Naive thymus-derived CD4-positive, alpha-beta T cell (primary cell): ENCODE measurements at places on chromosomes 12 and 14. TPM values are rescaled to one million over a fixed set of nuclear protein-coding genes. Genes with fewer than 3 reads are reported as not detected.

DNA sequence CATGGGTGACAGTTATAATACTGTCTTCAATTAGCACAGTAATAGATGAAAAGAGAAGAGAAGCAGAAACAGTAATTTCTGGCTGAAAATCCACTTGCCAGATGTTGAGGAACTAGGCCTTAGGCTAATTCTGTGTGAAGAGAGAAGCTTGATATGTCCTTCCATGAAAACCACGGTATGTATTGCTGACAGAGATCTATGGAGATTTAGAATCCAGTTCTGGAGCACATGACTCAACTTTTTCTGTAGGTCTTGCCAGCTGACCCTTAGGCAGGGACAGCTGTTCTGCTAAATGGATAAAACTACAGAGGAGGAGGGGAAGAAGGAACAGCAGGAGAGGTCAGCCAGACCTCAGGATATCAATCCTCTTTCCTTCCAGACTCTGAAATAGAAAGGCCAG lies 211.5 kb downstream of the PRKD1 start:
- H3K27me3 ChIP-seq: no peaks in the 10 kb centered on the region
- no peaks in the 10 kb centered on the region for H3K4me1 ChIP-seq
- H3K36me3 ChIP-seq: no peaks in the 10 kb centered on the region

DNA sequence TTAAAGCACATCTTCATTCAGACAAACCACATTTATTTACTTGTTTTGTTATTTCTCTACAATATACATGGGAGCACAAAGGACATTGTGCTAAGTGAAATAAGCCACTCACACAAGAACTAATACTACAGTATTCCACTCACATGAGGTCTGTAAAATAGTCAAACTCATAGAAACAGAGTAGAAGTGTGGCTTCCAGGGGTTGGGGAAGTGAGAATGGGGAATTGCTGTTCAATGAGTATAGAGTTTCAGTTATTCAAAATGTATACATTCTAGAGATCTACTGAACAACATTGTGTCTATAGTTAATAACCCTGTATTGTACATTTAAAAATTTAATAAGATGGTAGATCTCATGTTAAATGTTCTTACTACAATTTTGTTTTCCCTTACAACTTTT lies 88.8 kb downstream of the ATXN7L3B start:
- no peaks in the 10 kb centered on the region for H3K4me1 ChIP-seq
- H3K36me3 ChIP-seq: no peaks in the 10 kb centered on the region
- no peak overlapping the region for H3K4me3 ChIP-seq
- H3K27me3 ChIP-seq: no peaks in the 10 kb centered on the region
- H3K27ac ChIP-seq: no peak overlapping the region

- DNase-seq: no peak
- H3K27ac ChIP-seq: no peak overlapping the region
- H3K27me3 ChIP-seq: no peaks in the 10 kb centered on the region
- no peaks in the 10 kb centered on the region for H3K36me3 ChIP-seq
- no peak overlapping the region for H3K4me3 ChIP-seq
- H3K4me1 ChIP-seq: no peaks in the 10 kb centered on the region
Measured at GRCh38 chr14:58738189-58738836, 100.6 kb downstream of the DACT1 start.

DNA sequence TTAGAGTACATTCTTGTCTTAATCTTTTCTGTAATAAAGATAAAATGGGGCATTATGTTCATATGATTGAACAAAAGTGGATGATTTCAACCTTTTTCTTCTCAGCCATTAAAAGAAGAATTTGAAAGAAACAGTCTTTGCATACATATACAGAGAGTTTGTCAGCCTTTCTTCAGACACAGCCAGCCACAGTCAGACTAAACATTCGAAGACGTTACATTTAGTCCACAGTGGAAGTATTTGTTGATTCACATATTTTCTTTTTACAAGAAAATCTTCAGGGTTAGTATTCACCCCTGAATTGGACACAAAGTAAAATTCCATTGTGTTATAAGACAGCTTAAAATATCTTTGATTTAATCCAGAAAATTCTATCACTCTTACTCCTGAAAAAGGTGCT lies 36.2 kb downstream of the ETV6 start:
- DNase-seq: no peak
- H3K27ac ChIP-seq: no peak overlapping the region
- H3K27me3 ChIP-seq: no peaks in the 10 kb centered on the region
- H3K4me3 ChIP-seq: no peak overlapping the region
- H3K4me1 ChIP-seq: peaks cover 8% of the 10 kb centered on the region

GRCh38 chr12:115088995-115089841 lies 405.2 kb upstream of the TBX3 start:
- no peaks in the 10 kb centered on the region for H3K36me3 ChIP-seq
- DNase-seq: no peak
- no peak overlapping the region for H3K27ac ChIP-seq
- no peaks in the 10 kb centered on the region for H3K4me1 ChIP-seq

DNA sequence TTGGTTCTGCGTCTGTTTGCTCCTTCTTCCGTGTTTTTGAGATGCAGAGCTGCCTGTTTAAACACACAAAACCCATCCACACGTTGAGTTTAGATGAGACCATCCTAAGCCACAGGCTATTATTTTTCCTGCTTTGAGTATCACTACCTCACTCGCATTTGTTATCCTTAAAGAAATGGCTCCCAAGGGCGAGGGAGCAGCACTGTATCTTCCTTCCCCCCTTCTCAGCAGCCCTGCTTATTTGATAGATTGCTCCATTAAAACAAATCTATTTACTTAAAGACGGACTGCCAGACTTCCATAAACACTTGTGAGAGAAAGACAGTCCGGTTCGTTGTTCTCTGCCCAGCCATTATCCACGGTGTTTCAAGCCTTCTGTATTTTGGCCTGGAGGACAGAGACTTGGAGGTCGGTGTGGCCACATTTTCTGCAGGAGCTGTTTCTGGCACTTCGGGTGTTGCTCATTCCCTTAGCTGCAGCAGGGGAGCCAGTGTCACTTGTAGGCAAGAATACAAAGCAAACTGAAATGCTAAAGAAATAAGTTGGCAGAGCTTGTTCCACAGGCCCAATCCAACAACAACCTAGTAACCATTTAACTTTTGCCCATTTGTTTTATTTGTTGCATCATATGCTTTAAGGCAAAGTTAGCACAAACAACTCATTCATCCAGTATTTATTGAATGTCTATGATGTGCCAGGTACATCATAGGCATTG lies 275.4 kb downstream of the TTC6 start:
- H3K4me3 ChIP-seq: no peak overlapping the region
- H3K4me1 ChIP-seq: no peaks in the 10 kb centered on the region
- H3K36me3 ChIP-seq: no peaks in the 10 kb centered on the region
- H3K27ac ChIP-seq: no peak overlapping the region
- no peaks in the 10 kb centered on the region for H3K27me3 ChIP-seq

- H3K27ac ChIP-seq: no peak overlapping the region
- H3K4me1 ChIP-seq: no peaks in the 10 kb centered on the region
- H3K27me3 ChIP-seq: no peaks in the 10 kb centered on the region
- no peak overlapping the region for H3K4me3 ChIP-seq
- no peak for DNase-seq
Measured at GRCh38 chr12:14272956-14273912, 92.2 kb upstream of the ATF7IP start.

DNA sequence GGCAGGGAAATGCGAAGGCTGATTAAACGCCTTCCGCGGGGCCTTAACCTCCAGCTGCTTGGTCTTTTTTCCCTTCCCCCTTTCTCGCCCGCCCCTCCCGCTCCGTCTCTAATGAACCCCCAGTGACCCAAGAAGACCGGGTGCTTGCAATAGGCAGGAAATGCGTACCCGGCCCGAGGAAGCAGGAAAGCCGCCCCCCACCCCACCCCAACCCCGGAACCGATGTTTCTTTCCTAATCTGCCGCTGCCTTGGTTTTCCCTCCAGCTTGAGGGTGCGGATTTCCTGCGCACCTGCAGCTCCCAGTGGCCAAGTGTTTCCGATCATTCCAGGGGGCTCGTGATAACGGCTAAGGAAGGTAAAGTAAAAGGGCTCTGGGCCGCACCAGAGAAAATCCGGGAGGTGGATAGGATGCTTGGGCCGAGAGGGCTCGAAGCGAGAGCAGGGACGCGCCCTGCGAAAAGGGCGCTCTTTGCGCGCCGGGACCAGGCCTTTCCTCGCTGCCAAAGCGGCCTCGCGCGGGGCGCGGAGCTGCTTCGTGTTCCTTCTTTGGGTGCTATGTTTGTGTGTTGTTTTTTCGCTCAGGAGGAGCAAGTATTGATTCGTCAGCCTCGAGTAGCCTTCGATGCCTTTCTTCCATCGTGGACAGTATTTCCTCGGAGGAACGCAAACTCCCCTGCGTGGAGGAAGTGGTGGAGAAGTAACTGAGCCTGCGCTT lies 983 bp downstream of the MYF6 start:
- H3K27me3 ChIP-seq: peaks cover 3% of the 10 kb centered on the region
- H3K4me3 ChIP-seq: no peak overlapping the region
- DNase-seq: no peak
- no peaks in the 10 kb centered on the region for H3K4me1 ChIP-seq
- H3K36me3 ChIP-seq: no peaks in the 10 kb centered on the region

DNA sequence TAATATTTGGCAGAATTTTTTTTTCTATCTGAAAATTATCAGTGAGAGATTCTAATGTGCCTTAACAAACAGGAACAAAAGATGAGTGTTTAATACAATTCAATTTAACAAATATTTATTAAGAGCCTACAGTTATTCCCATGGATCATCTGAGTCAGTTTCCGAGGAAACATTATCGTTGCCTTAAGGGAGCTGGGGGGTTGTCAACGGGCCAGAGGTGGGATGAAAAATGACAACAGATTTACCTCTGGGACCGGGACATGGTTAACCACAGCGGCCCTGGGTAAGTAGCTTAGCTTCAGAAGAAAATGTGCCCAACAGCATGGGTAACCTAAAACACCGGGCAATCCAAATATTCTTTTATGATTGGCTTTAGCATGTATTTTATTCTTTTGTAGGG lies 113.6 kb downstream of the DAD1 start:
- H3K36me3 ChIP-seq: no peaks in the 10 kb centered on the region
- H3K27me3 ChIP-seq: no peaks in the 10 kb centered on the region
- H3K27ac ChIP-seq: no peak overlapping the region
- H3K4me3 ChIP-seq: no peak overlapping the region
- H3K4me1 ChIP-seq: no peaks in the 10 kb centered on the region

GRCh38 chr12:43789941-43790340 lies 16.2 kb downstream of the TWF1 start:
- peaks cover 24% of the 10 kb centered on the region for H3K36me3 ChIP-seq
- no peaks in the 10 kb centered on the region for H3K4me1 ChIP-seq
- no peak overlapping the region for H3K4me3 ChIP-seq
- no peak for DNase-seq
- no peaks in the 10 kb centered on the region for H3K27me3 ChIP-seq

GRCh38 chr12:33111850-33112249 lies 215.3 kb upstream of the PKP2 start:
- no peaks in the 10 kb centered on the region for H3K36me3 ChIP-seq
- H3K27ac ChIP-seq: no peak overlapping the region
- DNase-seq: no peak
- H3K4me3 ChIP-seq: no peak overlapping the region

DNA sequence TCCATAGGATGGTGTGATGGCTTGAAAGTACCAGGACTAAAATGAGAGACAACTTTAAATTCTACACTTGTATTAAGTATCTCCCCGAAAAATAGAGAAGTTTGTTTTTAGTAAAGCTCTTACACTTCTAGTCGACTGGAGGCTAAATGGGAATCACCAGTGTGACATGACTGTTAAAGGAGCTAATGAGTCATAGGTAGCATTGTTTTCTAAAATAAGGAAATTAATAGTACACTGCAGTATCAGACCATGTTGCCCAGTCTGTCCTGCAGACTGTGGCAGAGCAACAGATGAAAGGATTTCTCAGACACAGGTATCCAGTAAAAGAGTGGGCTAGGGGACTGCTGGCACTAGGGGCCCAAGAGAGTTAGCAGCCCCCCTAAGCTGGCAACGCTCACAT lies 140.1 kb downstream of the TMEM117 start:
- no peak for DNase-seq
- H3K27me3 ChIP-seq: no peaks in the 10 kb centered on the region
- no peaks in the 10 kb centered on the region for H3K36me3 ChIP-seq
- no peak overlapping the region for H3K4me3 ChIP-seq
- no peak overlapping the region for H3K27ac ChIP-seq
- no peaks in the 10 kb centered on the region for H3K4me1 ChIP-seq

GRCh38 chr12:67348683-67349082 lies 79.5 kb downstream of the CAND1 start:
- no peaks in the 10 kb centered on the region for H3K4me1 ChIP-seq
- H3K27me3 ChIP-seq: no peaks in the 10 kb centered on the region
- no peak overlapping the region for H3K27ac ChIP-seq
- H3K36me3 ChIP-seq: no peaks in the 10 kb centered on the region
- DNase-seq: no peak

GRCh38 chr14:68306265-68306933 lies 486.5 kb downstream of the ZFP36L1 start:
- no peak overlapping the region for H3K27ac ChIP-seq
- H3K27me3 ChIP-seq: no peaks in the 10 kb centered on the region
- H3K36me3 ChIP-seq: no peaks in the 10 kb centered on the region
- no peaks in the 10 kb centered on the region for H3K4me1 ChIP-seq

GRCh38 chr12:108983227-108983626 lies 37.6 kb downstream of the SVOP start:
- no peaks in the 10 kb centered on the region for H3K27me3 ChIP-seq
- no peak overlapping the region for H3K27ac ChIP-seq
- H3K4me1 ChIP-seq: no peaks in the 10 kb centered on the region
- no peaks in the 10 kb centered on the region for H3K36me3 ChIP-seq

GRCh38 chr14:55238019-55238680 lies 33.1 kb upstream of the FBXO34 start:
- H3K27me3 ChIP-seq: no peaks in the 10 kb centered on the region
- no peak for DNase-seq
- H3K4me1 ChIP-seq: no peaks in the 10 kb centered on the region
- no peak overlapping the region for H3K4me3 ChIP-seq
- H3K27ac ChIP-seq: no peak overlapping the region
- H3K36me3 ChIP-seq: no peaks in the 10 kb centered on the region

SLC39A5 gene
- total RNA-seq: 0.43 TPM

SLC2A14 gene
- 4.3 TPM for total RNA-seq

AHNAK2 gene
- 0.02 TPM for total RNA-seq

KCNH5 gene
- total RNA-seq: not detected in 2 replicates

SELPLG gene
- 217 and 222 TPM in 2 replicates for total RNA-seq

TRIM9 gene
- 0.37 TPM for total RNA-seq

NPC2 gene
- 45.5 TPM for total RNA-seq

MIP gene
- total RNA-seq: not detected

KRT81 gene
- not detected for total RNA-seq

DCAF5 gene
- 74.0 TPM for total RNA-seq

NANOG gene
- total RNA-seq: 0.51 TPM
